ENCODE measurements at places on chromosomes 16 and 17.

DNA sequence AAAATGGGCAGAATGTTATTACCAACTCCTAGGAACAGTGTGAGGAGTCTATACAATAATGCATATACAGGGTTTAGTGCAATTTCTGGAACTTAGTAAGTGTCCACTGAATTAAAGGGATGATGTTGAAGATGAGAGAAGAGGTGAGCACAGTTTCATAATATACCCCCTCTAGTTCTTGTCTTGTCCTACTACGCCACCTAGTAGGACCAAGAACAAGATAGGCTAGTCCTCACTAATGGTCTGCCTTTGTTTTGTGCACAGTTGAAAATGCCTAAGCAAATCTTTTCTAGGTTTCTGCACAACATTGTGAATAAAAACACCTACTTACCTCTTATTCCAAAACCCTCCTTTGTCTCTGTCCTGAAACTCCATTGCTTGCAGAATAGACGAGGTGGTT is 670.2 kb downstream of the CDH8 start:
- no peak for DNase-seq

DNA sequence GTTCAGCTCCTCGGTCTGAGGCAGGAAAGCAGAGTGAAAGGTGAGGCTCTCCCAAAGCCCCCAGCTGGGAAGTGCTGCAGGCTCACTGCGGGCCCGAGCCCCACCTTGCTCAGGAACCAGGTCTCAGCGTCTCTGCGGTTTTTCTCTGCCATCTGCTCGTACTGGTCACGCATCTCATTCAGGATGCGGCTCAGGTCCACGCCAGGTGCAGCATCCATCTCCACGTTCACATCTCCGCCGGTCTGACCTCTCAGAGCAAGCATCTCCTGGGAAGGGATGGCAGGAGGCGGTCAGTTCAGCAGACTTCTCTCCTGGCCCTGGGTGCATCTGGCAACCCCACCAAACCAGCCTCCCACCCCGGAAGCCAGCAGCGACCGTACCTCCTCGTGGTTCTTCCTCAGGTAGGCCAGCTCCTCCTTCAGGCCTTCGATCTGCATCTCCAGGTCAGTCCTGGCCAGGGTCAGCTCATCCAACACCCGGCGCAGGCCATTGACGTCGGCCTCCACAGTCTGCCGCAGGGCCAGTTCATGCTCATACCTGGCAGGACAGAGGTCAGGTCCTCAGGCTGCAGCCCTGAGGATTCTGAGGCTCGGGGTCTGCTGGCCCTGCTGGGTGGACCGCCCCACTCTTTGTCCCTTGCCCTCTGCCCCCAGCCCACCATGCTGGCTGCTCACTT is 1.5 kb downstream of the KRT16 start:
- DNase-seq = no peak

- DNase-seq = no peak
Observed at GRCh38 chr17:66466840-66467367, 164.5 kb downstream of the PRKCA start.

- DNase-seq = no peak
Observed at GRCh38 chr16:62478903-62479458, 442.7 kb upstream of the CDH8 start.

DNA sequence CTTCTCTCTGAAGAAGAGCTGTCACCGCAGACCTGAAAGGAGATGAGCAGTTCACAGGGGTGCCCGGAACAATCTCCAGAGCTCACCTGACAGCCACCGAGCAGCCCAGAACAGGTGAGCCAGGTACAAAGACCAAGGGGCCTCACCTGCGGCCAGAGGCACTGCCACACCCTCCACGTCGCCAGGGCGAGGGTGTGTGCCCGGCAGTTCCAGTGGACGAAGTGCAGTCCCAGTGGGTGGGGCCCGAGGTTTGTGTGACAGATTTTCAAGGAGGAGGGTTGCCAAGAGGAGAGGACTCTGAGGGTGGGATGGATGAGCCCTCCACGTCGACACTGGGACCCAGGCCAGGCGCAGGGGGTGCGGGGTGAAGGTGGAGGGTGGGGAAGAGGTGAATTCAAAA is 61.7 kb downstream of the SMPD3 start:
- no peak for DNase-seq

GRCh38 chr17:68596411-68596945 is 4.7 kb downstream of the FAM20A start:
- DNase-seq = no peak

DNA sequence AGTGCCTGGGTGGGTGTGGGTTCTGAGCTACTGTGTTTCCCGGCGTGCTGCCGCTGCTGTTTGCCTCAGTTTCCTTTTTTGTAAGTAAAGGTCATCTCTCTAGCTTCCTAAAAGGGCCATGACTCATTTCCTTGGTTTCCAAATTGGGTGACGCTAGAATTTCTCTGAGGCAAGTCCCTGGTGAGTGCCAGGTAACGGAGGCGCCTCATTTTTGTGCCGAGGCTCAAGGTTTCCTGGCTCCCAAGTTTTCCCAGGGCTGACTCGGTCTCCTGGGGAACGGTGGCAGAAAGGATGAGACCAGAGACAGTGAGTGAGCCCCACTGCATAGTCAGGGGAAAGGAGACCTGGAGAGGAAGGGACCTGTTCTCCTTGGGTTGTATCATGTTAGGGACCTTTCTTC is 20.3 kb downstream of the MSI2 start:
- no peak for DNase-seq

GRCh38 chr17:81846743-81847689 is 12.2 kb upstream of the PPP1R27 start:
- DNase-seq = no peak

DNA sequence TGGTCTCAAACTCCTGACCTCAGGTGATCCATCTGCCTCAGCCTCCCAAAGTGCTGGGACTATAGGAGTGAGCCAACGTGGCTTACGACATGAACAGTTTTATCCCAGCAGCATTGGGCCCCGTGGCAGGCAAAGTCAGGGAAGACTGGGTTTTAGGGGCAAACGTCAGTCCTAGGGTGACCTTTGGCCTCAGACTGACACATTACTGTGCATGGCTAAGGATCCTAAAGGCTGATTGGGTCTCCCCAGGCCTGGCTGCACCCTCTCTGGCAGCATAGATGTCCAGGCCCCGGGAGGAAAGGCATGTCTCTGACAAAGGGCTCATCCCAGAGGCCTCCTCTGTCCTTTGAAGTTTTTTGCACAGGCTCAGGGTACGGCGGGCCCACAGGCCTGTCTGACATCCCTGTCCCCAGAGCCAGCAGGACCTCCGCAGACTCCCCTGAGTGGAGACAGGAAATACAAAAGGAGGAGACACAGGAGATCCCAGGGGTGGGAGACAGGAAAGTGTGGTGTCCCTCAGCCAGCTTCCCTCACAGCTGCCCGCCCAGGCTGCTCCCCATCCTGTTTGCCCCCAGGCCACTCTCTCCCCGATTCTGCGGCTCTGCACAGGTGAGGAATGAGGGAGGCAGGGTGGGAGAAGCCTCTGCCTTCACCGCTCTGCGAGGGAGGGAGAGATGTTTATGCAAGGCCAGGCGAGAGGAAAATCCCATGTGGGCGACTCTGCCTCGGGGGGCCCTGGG is 54.5 kb upstream of the MTSS2 start:
- no peak for DNase-seq

- no peak for DNase-seq
Observed at GRCh38 chr16:68236826-68237242, 907 bp upstream of the ESRP2 start.

- no peak for DNase-seq
Observed at GRCh38 chr16:12900156-12900555, 1.2 kb upstream of the SHISA9 start.

DNA sequence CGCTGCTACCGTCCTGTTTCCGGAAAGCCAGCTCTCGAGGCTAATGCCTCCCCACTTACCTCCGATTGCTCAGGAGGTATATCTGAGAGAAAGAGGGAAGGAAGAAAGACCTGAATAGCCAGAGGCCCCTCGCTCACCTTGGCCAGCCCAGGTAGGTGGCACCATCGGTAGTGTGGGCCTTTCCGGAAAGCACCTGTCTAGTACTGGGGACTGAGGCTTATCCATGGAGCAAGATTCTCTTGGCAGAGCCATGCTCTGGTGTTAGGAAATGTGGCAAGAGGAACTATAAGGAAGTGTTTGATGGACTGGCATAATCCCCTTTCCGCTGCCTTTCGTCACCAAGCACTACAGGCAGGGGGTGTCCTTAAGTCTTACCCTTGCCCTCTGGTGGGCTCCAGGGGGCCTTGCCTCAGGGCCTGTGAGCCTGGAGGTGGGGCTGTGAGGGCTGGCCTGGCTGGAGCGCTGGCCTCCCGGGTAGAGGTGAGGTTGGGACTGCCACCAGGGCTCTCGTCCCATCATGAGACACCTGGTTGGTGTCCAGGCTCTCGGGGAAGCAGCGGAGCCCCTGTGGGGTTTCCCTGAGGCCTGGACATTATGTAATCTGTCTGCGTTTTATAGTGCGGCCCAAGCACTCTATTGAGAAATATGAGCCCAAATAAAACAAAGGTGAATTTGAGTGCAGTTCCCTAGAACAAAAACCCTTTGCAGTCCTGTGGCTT is 2.9 kb downstream of the CMIP start:
- no peak for DNase-seq

DNA sequence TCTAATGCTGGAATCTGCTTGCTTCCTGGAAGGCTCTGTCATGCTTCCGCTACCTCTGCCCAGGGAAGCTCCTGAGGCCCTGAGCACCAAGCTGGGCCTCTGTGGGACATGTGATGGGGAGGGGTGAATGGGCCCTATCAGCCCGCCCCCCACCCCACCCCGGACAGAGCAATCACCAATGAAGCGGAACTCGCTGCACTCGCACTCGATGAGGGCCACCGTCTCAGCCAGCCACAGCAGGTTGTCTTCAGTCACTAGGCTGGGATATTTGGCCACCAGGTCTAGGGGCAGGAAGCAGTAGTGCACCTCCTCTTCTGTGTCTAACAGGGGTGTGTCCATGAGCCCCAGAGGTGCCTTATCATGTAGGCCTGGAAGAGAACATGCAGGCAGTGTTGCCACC is 23.6 kb downstream of the KCTD19 start:
- no peak for DNase-seq

- DNase-seq = no peak
Observed at GRCh38 chr16:85389679-85390470, 223.2 kb upstream of the GSE1 start.

Data from coronary artery (tissue), 2 donors.